Esophagus squamous epithelium (tissue), 5 donors: ENCODE measurements at places on chromosomes 2 and 18.

GRCh38 chr2:196245378-196246140 is 74.2 kb upstream of the STK17B start:
- H3K27ac ChIP-seq: no peak overlapping the region
- H3K4me1 ChIP-seq: peaks cover 3% of the 10 kb centered on the region
- no peak for DNase-seq
- no peaks in the 10 kb centered on the region for H3K36me3 ChIP-seq
- H3K4me3 ChIP-seq: no peak overlapping the region
- no peaks in the 10 kb centered on the region for H3K27me3 ChIP-seq

- H3K4me3 ChIP-seq: no peak overlapping the region
- no peaks in the 10 kb centered on the region for H3K36me3 ChIP-seq
- DNase-seq: no peak
- H3K4me1 ChIP-seq: peaks cover 11% of the 10 kb centered on the region
- no peak overlapping the region for H3K27ac ChIP-seq
Measured at GRCh38 chr2:107542314-107542740, 284.4 kb upstream of the RGPD4 start.

DNA sequence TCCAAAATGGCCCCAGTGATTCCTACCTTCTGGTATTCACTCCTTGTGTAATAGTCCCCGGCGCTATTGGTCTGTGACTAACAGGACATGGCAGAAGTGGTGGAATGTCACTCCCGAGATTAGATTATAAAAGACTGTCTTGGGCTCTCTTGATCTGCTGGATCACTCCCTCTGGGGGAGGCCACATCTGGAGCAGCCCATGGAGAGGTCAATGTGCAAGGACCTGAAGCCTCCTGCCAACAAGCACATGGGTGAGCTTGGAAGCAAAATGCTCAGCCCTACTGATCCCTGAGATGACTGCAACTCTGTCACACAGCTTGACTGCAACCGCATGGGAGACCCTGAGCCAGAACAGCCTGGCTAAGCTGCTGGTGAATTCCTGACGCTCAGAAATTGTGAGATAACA is 94.3 kb upstream of the GLI2 start:
- no peak overlapping the region for H3K4me3 ChIP-seq
- H3K27ac ChIP-seq: no peak overlapping the region

DNA sequence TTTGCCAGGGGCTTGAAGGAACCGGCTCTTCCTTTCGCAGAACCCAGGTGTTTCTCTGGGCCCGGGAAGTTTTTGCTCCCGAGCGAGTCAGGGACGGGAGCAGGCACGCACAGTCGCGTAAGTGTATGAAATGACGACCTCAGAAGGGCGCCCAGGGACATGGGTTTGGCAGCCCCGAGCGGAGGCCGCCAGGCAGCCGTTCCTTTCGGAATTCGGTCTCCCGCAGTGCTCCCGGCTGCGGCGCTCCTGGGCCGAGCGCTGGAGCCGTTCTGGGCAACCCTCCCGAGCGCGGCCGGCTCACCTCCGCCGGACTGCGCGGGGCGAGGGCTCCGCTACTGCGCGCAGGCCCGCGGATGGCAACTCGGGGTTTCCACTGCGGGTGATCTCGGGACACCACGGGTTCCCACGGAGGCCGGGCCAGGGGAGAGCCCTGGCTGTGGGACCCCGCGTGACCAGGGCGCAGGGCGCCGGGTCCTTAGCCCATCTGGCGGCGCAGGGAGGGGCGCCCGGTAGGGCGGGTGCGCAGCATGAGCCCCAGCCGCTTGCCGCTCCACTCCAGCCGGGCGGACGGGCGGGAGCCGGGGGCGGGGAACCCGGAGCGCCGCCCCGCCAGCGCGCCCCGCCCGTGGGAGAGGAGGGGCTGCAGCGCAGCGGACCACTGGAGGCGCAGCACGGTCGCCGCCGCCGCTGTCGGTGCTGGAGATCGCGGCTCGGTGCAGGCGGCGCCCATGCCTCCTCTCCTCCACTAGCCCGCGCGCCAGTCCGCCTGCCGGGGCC is at the start of gene OSBPL6:
Gene OSBPL6, plus strand, starts transcription at position 690 of the 777 bp plus-strand sequence. CDS start 111,673 bp downstream, outside the sequence.
- no peak for DNase-seq
- no peaks in the 10 kb centered on the region for H3K27me3 ChIP-seq
- peak within 1 kb of the TSS; percentile 71 for H3K4me3 ChIP-seq
- H3K4me1 ChIP-seq: no peaks in the 10 kb centered on the region
- no peaks in the 10 kb centered on the region for H3K36me3 ChIP-seq

DNA sequence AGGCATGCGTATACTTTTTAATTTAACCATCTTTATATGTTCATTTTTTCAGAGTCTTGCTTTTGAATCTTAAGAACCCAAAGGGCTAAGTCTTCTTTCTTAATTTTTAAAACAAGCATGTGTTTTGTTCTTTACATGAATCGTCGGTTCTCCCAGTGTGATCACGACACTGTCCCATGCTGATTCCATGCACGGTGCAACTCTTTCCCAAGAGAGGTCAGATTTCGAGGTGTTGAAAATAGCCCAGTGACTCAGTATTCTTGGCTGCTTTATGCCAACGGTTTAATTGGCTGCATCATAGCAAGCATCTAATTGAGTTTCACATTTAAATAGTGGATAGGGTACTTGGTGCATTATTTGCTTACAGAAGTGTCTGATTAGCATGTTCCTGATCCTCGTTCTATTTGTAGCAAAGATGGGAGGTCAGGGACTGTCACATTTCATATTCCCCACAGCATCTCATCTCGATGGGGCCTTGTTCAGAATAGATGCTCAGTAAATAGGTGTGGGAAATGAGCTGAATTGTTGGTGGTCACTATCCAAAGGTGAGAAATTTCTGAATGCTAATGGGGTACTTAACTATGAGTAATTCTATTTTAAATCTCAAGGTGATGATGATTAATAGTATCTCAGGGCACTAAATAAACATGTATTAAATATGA is 2.8 kb downstream of the NPAS2 start:
- peak overlapping the region; percentile 96 for H3K27ac ChIP-seq
- no peak for DNase-seq
- no peak overlapping the region for H3K4me3 ChIP-seq
- H3K27me3 ChIP-seq: no peaks in the 10 kb centered on the region
- H3K36me3 ChIP-seq: no peaks in the 10 kb centered on the region

- no peak for DNase-seq
- H3K36me3 ChIP-seq: no peaks in the 10 kb centered on the region
- no peak overlapping the region for H3K4me3 ChIP-seq
Measured at GRCh38 chr18:47283476-47283875, 32.0 kb upstream of the SKOR2 start.

GRCh38 chr18:38900445-38900844 is 1334.8 kb upstream of the CELF4 start:
- H3K27ac ChIP-seq: no peak overlapping the region
- no peaks in the 10 kb centered on the region for H3K27me3 ChIP-seq
- H3K36me3 ChIP-seq: no peaks in the 10 kb centered on the region
- H3K4me3 ChIP-seq: no peak overlapping the region
- H3K4me1 ChIP-seq: no peaks in the 10 kb centered on the region
